Right hindlimb (tissue), 1 donor: ENCODE measurements at places on chromosomes 6 and 20.

- no peak for DNase-seq
Measured at GRCh38 chr6:68144667-68145066, 490.4 kb upstream of the ADGRB3 start.

- no peak for DNase-seq
Measured at GRCh38 chr6:46315589-46315988, 144.8 kb upstream of the ENPP5 start.

GRCh38 chr6:105080279-105080678, 99.5 kb downstream of the POPDC3 start:
- no peak for DNase-seq

- no peak for DNase-seq
Measured at GRCh38 chr6:52020945-52021570, 66.4 kb downstream of the PKHD1 start.

- DNase-seq: no peak
Measured at GRCh38 chr6:40819182-40819834, 219.7 kb downstream of the UNC5CL start.

DNA sequence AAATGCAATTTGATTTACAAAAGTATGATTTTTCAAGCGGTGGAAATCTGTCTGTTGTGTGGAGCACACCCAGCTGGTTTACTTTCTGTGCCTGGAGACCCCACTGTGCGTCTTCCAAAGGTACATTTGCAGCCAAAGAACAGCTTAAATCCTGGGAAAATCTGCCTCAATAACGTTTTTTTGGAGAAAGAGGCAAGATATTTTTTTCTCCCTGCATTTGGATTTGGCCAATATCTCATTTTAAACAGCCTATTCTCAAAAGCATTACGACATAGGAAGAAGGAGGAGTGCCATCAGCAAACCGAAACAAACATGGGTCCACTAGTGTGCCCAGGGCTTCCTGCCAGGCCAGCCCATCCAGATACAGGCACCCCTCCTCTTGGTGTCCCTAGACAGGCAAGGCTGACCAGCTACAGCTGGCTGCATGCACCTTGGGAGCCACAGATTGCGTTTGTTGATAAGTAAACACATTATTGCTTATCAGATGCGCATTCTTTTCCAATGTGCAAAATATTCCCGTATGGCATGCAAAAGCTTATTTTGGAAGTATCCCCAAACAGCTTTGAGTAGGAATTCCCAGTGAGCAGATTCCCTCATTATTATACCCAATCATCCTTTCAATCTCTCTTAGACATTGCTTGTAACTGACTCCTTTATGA, 184.5 kb upstream of the MARCKS start:
- peak; percentile 84 for DNase-seq

GRCh38 chr6:53300656-53301551, 47.8 kb downstream of the ELOVL5 start:
- DNase-seq: peak; percentile 30

DNA sequence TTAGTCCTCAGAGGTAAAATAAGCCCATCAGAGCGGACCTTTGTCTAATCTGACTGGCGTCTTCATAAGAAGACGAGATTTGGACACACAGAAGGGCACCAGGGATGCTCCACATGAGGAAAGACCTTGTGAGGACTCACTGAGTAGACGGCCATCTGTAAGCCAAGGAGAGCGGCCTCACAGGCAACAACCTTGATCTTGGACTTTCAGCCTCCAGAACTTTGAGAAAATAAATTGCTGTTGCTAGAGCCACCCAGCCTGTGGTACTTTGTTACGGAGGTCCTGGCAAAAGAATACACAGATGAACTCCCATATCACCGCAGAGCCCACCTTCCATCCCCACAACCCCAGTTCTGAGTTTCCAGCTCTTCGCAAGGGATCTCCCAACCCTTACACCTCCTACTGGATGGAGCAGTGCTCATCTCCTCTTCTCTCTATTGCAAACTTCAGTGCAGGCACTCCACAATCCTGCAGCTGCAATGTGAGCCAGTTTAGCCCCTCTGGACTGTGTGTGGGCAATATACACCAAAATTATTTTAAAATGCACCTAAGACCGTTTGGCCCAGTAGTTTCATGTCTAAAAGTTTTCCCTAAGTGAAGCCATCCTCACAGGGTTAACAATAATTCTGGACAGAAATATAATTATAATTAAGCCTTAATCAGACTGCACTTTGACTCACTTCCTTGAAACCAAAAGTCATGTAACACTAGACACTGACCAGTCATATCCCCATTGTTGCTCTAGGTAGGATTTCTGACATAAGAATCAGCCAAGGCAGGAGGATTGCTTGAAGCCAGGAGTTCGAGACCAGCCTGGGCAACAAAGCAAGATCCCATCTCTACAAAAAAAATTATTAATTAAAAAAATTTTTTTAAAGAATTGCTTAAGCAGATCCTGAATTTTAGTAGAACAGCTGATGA, 8.8 kb upstream of the TRIM31 start:
- no peak for DNase-seq

- DNase-seq: no peak
Measured at GRCh38 chr20:62387219-62387913, 463 bp downstream of the RPS21 start.

GRCh38 chr20:6863798-6864201, 96.3 kb downstream of the BMP2 start:
- peak; percentile 40 for DNase-seq

DNA sequence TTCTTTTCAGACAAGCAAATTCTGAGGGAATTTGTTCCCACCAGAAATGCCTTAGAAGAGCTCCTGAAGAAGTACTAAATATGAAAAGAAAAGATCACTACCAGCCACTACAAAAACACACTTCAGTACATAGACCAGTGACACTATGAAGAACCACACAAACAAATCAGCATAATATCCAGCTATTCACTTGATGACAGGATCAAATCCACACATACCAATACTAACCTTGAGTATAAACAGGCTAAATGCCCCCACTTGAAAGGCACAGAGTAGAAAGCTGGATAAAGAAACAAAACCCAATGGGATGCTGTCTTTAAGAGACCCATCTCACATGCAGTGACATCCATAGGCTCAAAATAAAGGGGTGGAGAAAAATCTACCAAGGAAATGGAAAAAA, 43.3 kb downstream of the CENPW start:
- no peak for DNase-seq

GRCh38 chr6:52022675-52023074, 64.7 kb downstream of the PKHD1 start:
- DNase-seq: no peak

DNA sequence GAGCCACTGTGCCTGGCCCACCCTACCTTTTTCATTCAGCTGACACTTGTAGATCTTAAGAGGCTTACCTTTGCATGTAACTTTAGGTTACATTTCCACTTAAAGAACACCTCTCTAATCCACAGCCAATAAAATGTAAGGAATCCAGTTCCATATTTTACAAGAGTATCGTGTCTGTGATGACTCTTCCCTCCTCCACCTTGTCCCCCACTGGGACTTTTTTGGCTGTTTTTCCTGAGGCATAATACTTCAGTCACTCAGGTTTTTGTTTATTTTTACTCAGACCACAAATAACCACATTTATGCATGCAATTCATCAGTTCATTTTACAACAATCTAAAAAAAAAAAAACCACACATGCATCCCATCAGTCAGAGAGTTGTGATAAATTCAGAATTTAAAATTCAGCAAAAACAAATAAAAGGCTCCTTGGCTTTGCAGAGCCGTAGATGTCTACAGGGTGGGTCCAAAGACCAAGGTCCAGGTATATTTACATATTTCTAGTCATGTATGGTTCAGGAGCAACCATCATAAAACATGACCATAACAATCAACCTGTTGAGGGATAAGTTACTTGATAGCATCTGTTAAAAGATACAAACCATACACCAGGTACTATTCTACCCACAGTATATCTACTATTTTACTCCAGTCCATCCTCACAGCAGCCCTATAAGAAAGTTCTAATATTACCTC, 9.9 kb downstream of the ATXN1 start:
- DNase-seq: no peak

GRCh38 chr6:39790772-39791171, 1.4 kb upstream of the DAAM2 start:
- DNase-seq: no peak

GRCh38 chr6:37943436-37944058, 124.0 kb downstream of the ZFAND3 start:
- no peak for DNase-seq

GRCh38 chr6:138492113-138492512, 7.2 kb downstream of the NHSL1 start:
- DNase-seq: no peak

GRCh38 chr20:42041000-42041565, 422.9 kb upstream of the CHD6 start:
- DNase-seq: no peak

DNA sequence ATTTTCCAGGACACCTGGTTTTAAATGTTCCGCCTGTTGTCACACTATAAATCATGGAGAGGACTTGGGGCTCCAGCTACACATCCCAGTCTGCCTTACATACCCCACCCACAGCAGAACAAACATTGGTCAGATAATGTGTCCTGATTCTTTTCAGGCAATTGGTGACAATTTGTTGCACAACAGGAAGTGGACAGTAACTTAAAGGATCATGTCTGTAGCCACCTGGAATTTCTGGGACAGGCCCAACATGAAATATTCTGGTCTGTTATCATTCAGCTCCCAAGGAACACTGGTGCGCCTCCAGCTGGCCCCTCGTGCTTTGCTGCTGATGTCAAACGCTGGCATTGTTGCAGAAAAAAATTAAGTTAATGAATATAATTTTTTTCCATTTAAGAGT, 117.2 kb downstream of the SOBP start:
- peak; percentile 71 for DNase-seq

- no peak for DNase-seq
Measured at GRCh38 chr20:58891718-58892140, 39.2 kb downstream of the GNAS start.

- no peak for DNase-seq
Measured at GRCh38 chr20:18781509-18781908, 32.1 kb upstream of the SCP2D1 start.

DNA sequence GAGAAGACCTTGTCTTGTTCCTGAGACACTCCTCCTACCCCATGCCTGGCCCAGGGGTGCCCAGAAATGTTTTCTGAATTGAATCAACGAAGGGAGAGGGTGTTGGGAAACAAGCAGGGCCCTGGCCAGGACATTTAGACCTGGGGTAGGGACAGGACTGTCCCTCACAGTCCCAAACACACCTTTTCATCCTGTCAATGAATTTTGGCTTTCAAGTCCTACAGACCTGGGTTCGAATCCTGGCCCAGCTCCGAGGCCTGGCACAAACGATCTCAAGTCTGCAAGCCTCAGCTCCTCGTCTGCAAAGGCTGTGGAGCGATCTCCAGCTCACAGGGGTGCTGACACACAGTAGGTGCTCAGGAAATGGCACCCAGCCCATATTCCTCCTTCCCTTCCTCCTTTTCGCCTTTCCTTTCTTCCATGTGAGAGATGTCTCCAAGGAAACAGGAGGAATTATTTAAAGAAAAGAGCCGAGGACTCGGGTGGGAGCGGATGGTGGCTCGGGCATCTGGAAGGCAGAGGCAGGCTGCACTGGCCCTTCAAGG, 7.3 kb upstream of the DLGAP4 start:
- DNase-seq: no peak

GRCh38 chr20:6632187-6632586, 135.3 kb upstream of the BMP2 start:
- no peak for DNase-seq

DNA sequence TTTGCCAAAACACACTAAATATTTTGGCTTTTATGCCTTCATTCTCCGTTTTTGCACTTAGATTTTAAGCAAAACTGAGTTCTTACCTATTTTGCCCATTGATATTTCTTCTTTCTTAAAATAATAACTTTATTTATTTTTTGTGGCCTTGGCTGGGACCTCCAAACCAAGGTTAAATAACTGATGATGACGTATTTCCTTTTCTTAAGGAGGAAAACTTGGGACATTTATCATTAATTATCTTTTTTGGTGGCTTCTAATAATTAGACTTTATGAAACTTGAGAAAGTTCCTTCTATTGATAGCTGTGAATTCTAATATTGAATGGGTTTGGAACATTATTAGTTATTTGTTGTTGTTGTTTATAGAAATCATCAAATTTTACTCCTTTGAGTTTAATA, 154.5 kb downstream of the ADGB start:
- no peak for DNase-seq

DNA sequence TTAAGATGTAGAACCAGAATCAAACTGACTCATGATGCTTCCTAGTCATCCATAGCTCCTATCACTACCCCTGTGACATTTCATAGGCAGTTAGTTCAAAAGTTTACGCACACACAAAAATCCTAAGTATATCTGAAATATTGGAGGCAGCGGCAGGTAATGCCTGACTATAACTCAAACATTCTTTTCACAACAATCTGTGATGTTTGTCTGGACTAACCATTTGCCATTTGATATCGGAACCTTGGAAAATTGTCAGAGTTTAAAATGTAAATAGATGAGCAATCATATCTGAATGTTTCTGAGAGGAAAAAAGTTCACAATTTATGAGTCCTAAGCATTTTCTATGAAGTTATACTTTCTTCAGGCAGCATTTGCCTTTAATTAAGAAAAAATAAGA, 1078.2 kb downstream of the EPHA7 start:
- DNase-seq: no peak

- DNase-seq: no peak
Measured at GRCh38 chr6:107173779-107174178, 58.5 kb upstream of the BEND3 start.

DNA sequence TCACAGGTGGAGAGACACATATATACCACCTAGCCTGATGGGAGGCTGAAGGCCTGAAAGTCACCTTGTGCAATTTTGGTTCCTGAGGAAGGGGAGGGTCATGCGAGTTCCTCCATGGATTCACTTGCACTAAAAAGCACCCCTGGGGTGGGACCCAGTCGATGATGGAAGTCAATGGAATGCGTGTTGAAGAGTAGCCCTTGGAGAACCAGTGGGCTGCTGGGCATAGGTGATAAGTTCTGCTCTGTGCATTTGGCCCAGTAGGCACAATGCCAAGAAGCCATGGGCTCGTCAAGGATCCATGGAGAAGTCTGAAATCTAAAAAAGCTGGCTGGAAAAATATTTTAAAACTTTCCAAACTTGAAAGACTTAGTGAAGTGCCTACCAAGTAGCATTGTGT, 18.9 kb upstream of the SCRT2 start:
- DNase-seq: no peak

DNA sequence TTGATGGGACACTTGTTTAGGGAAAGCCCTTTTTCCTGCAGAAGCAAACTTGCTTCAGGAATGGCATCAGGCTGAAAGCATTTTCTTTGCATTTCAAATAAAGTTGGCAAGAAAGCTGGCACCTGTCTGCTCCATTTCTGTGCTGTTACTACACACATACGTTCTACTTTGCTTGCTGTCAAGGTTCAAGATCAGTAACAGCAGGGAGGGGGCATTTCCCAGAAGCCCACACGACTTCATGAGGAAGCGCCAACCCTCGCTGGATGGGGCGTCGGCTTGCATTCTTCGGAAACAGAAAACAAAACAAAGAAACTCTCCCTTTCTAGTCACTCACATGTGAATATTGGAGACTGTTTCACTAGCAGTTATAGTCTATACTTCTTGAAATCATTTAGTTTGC, 46.4 kb downstream of the AKAP12 start:
- peak; percentile 34 for DNase-seq

GRCh38 chr20:42894483-42894882, 295.2 kb downstream of the PTPRT start:
- DNase-seq: no peak

- no peak for DNase-seq
Measured at GRCh38 chr6:10401632-10402223, 13.1 kb downstream of the TFAP2A start.
